Activated CD4-positive, alpha-beta memory T cell treated with anti-CD3 and anti-CD28 coated beads for 36 hours (primary cell): ENCODE measurements at places on chromosomes 11 and 22.
A peak's percentile ranks its signal among the peaks of the same experiment; 100 is the strongest.

- no peak for DNase-seq
These were observed 25.4 kb downstream of the TRIM44 start for GRCh38 chr11:35688023-35688422.

GRCh38 chr11:74739546-74740270 lies 8.5 kb upstream of the CHRDL2 start:
- peak; percentile 57 for DNase-seq

DNA sequence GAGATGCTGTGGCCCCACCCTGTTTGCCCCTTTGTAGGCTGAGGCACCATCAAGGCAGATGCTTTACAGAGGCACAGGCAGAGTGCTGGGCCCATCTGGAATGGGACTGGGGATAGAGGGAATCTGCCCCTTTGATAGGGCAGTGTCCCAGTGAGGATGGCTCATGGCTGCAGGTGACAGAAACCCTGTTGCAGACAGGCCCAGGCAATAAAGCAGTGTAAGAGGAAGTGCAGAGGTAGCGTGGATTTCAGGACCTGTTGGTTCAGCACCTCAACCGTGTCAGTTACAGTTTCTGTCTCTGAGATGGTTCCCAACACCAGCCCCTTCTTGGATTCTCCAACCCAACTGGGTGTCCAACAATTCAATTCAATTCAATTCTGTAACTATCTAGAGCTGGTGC lies 25.1 kb downstream of the PRDM11 start:
- DNase-seq = no peak

DNA sequence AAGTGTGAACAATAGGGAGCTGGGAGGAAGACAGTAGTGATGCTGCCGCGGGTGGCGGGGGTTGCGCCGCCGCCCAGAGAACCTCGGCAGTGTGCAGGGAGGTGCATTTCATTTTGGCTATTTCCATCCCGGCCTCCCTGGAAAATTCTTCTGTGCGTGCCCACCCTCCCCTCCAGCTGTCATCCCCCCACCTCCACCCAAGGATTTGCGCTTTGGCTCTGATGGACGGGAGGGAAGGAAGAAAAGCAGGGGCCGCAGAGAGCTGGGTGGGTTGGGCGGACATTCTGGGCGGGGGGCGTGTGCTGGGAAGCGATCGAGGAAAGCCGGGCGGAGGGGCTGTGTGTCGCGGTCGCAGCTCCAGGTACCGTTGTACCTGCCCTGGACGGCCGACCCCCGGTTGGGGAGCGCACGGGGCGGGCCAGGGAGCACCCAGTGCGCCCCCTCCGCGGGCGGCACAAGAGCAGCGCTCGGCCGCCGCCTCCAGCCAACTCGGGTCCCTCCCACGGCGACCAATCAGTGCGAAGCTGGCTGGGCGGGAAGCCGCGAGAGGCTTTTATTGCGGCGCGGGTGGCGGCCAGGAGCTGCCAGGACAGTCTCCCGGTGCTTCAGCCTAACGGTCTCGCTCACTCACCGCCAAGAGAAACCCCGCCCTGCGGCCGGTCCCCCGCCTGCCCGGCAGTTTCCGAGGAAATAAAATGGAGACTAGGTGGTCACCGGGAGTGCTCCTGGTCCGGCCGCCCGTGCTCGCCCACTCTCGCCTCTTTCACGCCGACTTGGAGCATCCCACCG lies 1.6 kb downstream of the NCAM1 start:
- DNase-seq = peak; percentile 9

GRCh38 chr22:23892130-23892529 lies 2.1 kb upstream of the MIF start:
- DNase-seq = no peak

DNA sequence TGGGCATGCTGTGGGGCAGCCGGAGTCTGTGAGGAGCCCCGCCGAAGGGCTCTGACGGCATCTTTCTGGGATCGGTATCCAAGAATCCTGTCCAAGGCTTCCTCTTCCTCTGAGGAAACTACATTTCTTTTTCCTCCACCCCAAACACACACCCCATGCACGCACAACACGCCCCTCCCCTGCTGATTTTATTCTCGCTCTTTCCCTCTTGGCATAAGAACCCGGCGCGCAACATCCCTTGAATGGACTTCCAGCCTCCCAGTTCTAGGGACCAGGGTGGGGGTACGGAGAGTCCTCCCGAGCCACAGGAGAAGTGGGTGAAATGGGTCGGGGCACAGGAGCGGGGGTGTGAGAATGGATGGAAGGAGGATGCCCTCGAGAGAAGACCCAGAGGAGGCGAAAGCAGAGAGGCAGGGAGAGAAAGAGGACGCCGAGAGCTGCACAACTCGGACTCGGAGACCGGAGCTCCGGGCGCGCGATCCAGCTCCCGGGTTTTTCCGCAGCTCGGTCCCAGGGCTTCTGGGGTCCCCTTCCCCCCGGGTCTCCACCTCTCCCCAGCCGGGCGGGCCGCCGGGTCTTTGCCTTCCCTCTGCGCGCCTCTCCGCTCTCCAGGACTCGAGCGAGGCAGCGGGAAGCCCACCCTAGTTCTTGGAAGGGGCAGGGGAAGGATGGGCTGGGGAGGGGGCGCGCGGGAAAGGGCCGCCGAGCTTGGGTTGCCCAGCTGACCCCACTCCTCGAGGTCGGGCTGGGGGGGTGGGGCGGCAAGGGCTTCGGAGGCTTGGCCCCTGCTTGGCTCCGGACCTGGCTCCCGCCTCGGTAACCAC lies 1.5 kb upstream of the LARGE1 start:
- DNase-seq = peak; percentile 29

DNA sequence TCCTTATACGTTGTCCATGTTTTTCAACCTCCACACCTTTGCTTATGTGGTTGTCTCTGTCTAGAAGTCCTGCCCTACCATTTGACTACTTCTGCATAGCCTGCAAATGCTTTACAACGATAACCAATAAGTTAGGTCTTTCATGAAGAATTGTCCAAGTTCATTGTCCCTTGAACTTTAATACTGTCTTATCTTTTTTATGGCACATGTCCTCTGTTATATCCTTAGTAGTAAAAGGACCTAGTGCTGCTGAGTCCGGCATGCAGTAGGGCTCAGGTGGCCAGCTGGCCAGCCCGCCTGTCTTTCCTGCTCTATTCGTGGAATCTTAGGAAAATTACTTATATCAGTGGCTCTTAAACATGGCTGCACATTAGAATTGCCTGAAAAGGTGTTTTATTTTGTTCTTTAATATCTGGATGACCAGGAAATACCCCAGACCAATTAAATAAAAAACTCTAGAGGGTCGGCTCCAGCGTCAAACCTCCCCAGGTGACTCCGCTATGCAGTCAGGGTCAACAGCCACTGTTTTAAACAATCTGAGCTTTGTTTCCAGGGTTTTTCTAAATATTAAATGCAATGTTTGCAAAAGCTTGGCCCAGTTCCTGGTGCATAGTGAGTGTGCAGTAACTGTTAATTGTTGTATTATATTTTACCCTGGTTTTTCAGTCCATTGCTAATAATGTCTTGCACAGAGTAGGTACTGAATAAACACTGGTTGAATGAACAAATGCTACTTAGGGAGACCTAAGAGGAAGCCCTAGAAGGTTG lies 64.6 kb upstream of the SESN3 start:
- no peak for DNase-seq

GRCh38 chr22:42724062-42724461 lies 3.4 kb upstream of the A4GALT start:
- no peak for DNase-seq

DNA sequence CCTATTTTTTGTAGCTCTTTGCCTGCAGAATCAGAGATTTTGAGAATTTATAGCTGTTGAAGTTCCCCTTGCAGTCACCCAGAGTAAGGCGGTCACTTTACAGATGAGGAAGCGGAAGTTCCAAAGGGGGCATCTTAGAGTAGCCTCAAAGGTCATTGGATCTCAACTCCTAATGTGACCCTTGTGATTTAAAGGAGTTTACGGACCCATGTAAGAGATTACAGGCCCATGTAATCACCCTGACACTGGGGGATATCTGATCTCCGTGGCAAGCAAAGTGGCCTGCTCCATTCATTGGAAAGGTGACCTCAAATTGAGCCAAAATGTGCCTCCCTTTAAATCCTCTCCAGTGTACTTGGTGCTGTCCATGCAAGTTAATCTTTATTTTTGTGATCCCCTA lies 15.7 kb downstream of the P2RX3 start:
- DNase-seq = no peak

- DNase-seq = no peak
These were observed 71.2 kb upstream of the NECTIN1 start for GRCh38 chr11:119800171-119800570.

DNA sequence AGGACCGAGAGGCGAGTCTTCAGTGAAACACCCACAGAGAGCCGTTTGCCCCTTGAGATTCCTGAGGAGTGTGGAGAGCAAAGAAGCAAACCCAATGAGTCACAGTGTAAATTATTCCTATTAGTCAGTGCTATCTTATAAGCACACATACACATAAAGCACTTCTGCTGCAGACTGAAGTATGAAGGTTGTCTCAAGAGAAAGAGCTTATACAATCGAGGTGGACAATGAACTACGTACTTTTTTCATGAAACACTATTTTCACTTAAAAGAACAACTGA lies 37.3 kb downstream of the GALNT18 start:
- DNase-seq = no peak

DNA sequence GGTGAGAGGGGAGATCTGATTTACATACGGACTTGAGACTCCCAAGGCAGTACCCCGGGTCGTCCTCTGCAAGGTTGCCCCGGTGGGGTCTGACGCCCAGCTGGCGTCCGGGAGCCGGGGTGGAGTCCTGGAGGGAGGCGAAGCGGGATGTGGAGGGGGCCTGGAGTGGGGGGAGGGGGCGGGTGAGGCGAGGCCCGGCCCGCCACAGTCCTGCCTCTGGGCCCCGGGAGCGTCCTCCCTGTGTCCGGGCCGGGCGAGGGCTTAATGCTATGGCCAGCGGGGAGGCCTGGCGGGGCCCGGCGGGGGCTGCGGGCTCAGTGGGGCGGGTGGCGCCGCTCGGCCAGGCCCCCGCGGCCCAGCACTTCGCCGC lies 2.4 kb upstream of the MYBPC3 start:
- DNase-seq = no peak

DNA sequence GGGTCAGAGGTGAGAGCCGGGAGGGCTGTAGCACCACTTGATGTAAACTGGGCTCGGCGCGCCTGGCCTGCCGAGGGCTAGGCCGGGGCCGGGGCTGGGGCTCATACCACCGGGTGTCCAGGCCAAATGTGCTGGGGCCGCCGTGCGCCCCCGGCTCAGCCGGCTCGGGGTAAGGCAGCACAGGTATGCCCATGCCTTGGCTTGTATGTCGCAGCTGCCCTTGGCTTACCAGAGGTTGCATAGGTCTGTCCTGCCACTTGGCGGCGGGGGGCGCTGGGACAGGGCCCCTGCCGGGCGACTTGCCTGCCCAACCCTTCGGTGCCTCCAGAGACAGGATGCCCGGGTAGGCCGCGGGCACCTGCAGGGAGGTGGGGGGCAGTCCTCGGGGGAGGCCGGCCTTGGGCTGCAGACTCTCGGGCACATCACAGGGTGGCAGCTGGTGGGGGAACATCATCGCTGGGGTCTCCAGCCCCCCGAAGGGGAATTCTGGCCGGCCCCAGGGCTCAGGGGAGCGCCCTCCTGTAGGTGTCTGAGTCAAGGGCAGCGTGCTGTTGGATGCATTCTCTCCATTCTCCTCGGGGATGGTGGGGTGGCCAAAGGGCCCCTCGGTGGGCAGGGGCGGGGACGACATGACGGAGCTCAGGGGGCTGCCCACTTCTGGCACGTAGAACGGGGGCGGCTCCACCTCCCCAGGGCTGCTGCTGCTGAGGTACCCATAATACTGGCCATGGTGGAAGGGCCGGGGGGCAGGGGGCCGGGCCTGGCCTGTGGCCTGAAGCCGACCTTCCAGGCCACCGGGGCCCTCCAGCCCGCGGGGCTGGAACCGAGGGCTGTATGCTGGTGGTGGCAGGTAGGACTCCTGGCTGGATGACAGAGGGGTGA lies 36.4 kb downstream of the IGSF9B start:
- no peak for DNase-seq

GRCh38 chr22:48516571-48516970 lies 1311.1 kb downstream of the BRD1 start:
- no peak for DNase-seq

- no peak for DNase-seq
These were observed 189.0 kb downstream of the DDX10 start for GRCh38 chr11:108853864-108854263.

DNA sequence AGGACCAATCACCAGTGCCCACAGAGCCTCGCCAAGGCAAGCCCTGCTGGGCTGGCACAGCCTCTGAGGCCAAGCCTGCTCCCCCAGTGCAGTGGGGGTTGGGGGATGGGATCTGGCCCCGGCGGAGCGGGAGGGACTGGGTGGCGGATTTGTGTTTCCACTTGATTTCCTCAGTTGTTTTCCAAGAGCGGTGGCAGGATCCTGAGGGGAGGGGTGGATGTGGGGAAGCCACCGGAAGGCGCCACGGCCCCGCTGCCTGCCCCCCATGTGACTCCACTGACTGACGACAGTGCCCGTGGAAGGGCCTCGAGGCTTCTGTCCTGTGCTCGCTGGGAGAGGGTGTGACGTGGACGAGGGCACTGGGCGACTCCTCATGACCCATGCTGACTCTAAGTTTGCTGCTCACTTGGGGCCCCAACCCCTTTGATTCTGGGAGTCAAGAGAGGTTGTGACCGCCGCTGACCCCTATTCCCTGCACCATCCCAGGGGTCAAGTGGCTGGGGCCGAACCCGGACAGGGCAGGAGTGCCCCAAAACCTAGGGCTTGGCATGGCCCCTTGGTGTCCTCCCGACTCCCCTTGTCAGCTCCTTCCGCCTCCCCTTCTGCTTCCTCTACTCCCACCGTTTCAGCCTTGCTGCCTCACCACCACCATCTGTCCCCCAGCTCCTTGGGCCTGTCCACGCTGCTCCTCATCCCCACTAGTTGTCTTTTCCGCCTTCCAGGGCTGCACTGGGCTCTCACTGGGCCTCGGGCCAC lies 23.5 kb upstream of the PICK1 start:
- no peak for DNase-seq

DNA sequence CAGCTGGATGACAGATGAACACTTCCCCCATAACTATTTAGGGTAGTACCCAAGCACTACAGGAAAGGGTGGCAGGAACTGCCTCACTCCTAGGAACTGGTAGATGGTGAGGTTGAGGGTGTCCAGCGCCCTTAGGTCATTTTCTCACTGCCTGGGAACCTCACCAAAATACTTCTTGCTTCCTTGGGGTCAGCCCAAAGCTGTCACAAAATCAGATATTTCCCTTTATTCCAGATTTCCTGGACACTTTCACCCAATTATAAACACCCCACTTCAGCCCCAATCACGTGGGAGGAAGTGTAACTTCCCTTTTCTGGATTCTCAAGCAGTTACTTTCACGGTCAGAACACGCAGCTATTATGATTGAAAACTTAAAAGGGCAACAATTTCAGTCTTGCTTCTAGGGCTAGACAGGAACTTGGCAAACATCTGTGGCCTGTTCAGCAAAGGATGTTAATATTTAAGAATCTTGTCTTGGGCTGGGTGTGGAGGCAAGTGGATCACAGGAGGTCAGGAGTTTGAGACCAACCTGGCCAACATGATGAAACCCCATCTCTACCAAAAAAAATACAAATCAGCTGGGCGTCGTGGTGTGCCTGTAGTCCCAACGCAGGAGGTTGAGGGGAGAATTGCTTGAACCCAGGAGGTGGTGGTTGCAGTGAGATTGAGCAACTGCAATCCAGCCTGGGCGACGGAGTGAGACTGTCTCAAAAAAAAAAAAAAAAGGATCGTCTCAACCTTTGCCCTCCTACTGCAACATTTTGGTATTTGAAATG lies 4.0 kb downstream of the FTH1 start:
- no peak for DNase-seq

- DNase-seq = no peak
These were observed 29.3 kb downstream of the LMO1 start for GRCh38 chr11:8234425-8234821.
